AG09309 (cell line): ENCODE measurements at places on chromosomes 16 and 17.

GRCh38 chr17:47224966-47225365, 15.8 kb downstream of the MYL4 start:
- no peak for DNase-seq

DNA sequence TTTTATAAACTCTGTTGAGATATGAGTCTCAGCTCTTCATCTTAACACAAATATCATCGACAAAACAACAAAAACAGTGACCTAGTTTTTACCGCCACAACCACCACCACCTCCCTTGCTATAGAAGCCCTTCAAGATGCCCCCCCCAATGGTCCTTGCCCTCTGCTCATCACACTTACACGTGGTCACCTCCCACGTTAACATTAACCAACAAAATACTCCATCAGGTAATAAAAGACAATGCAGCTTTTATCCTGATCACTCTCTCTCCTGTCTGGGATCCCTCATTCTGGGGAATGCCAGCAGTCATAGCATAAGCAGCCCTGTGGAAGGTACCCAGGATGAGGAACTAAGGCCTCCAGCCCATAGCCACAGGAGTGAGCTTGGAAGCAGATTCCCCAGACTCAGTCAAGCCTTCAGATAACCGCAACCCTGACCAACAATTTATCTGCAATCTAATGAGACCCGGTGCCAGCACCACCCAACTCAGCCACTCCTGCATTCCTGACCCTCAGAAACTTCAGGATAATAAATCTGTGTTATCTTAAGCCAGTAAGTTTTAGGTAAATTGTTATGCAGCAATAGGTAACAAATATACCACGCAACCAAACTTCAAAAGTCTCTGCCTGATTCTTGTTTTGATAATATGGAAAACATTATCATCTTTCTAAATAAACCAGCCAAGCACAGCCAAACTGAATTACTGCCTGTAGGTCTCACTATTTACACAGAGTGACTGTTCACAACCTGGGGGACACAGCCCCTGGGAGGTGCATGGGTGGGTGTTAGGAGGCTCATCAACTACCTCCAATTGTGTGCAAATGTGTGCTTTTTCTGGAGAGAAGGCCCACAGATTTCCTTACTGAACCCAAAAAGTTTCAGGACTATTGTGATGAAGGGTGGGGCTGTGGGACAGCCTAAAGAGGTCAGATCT, 6.1 kb downstream of the PECAM1 start:
- DNase-seq = no peak

- DNase-seq = no peak
Measured at GRCh38 chr17:79607940-79608623, 2.8 kb downstream of the RBFOX3 start.

GRCh38 chr17:70875729-70876310, 706.5 kb downstream of the KCNJ2 start:
- DNase-seq = no peak

DNA sequence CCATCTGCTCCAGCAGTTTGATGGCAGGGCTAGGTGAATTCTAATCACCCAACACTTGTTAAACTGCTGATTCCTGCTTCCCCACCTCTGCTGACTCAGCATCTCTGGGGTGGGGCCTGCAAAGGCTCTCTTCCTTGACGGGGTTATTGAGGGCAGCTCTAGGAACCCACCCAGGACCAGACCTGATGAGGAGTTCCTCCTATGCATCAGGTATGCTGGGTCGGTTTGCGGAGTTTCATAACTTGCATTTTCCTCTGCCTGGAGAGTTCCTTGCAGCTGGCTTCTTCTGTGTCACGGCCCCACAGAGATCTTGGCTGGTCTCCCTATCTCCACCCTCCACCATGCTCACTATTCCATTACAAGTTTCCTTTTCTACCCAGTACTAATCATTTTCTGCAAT, 93.4 kb upstream of the CCL2 start:
- DNase-seq = no peak
